Activated CD4-positive, alpha-beta T cell treated with anti-CD3 and anti-CD28 coated beads for 48 hours (primary cell): ENCODE measurements at places on chromosomes 2 and 18.

GRCh38 chr18:10391506-10391905, 62.9 kb upstream of the APCDD1 start:
- DNase-seq: no peak

GRCh38 chr2:109454765-109455394, 158.9 kb downstream of the SEPTIN10 start:
- no peak for DNase-seq

DNA sequence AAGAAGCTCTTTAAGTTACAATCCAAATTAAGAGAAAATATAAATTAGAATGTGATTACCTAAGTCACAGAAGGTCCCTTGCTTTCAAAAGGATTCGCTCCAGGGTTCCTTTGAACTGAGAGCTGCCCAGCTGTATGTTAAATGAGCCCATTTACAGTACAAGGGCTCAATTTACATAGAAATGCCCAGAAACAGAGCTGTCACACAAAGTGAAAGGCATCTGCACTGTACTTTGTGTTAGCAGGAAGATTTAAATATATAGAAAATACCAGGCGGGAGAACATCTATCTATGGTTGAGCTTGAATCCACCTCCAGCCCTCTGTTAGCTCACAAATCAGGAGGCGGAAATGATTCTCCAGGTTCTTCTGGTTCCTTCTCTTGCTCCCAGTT, 272.9 kb downstream of the PAX3 start:
- DNase-seq: no peak

- DNase-seq: no peak
Observed at GRCh38 chr18:45232061-45232460, 383.2 kb upstream of the SLC14A2 start.
